ENCODE measurements at places on chromosomes 5 and 9.

- no peak for DNase-seq
Observed at GRCh38 chr5:158519433-158520021, 580.2 kb downstream of the EBF1 start.

GRCh38 chr5:154966081-154966841, 25.4 kb downstream of the MRPL22 start:
- no peak for DNase-seq

- DNase-seq, result no peak
Observed at GRCh38 chr9:123402981-123403509, 47.0 kb downstream of the CRB2 start.

DNA sequence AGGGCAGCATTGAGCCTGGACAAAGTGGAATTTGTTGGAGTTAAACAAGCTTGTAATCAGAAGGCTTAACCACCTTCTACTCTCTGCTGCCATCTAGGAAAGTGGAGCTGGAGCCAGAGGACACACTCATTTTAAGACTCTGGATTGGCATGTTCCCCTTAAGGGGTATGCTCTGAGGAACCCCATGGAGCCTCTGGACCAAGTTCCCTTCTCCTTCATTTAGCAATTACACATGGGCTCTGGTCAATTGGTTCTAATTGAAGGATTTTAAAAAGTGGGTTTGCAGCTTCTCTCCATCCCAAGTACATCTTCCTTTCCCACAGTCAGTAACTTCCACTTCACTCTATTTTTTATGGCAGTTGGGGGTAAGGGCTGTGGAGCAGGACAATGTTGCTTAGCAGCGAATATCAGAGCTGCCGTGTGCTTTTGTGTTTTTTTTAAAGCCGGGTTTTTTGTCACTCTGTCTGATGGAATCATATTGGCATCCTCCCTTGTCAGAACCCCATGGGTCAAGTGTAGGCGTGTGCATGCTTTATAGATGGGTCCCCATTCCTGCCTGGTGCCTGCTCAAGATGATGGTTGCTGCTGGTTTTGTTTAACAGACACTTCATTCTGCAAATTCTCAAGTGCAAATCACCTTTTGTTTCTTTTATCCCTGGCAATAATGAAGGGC, 330.7 kb upstream of the ADAMTSL1 start:
- no peak for DNase-seq

- DNase-seq, result no peak
Observed at GRCh38 chr5:142012186-142012785, 541 bp downstream of the GNPDA1 start.

- no peak for DNase-seq
Observed at GRCh38 chr5:99948850-99949249, 586.3 kb upstream of the FAM174A start.

DNA sequence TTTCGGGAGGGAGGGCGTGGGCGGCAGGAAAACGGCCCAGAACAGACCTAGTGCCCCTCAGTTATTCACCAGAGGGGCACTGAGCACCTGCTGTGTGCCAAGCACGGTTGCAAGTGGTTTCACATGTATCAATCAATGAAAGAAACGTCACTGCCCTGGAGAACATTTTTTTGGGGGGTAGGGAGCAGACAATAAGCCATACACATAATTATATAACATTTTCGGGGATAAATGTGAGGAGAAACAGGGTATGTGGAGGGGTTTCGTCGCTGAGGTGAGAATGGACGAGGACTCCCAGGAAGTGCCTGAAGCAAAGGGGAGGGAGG, 444 bp upstream of the ZNF354A start:
- DNase-seq, result no peak

- DNase-seq, result no peak
Observed at GRCh38 chr5:26232706-26233105, 805.7 kb downstream of the CDH9 start.

DNA sequence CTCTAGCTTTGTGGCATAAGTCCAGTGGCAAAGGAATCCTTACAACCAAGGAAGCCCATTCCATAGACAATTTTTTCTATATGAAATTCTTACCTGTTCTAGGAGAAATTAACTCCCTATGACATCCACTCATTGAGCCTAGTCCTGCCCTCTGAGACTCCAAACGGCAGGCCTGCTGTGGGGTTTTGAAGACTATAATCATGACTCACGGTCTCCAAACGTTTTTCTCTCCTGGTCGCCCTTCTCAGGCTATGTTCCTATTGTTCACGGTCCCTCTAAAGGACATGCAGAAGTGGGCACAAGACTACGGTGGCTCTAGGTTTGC, 611 bp downstream of the EXOSC3 start:
- no peak for DNase-seq

DNA sequence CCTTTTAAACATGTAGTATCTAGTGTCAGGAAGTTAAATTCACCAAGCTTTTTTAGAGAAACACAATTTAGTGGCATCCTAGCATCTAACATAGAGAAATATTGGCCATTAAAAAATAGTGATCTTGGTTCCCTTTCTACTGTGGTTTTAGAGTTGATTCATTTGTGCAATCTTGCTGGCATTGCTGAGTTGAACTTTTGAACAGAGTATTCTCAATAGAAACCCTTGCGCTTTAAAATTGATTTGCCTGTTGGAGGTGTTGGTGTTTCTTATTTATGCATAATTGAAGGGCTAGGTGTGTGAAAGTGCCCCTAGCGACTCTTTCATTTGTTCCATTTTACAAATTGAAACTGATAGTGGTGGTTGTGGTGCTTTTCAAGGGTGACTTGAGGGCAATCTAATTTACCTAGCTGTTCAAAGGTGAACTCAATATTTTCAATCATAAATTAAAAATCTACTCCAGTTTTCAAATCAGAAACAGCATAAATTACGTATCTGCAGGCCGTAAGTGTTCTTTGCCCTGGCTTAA, 73.0 kb upstream of the MPDZ start:
- no peak for DNase-seq

GRCh38 chr5:124373883-124374282, 372.6 kb downstream of the ZNF608 start:
- no peak for DNase-seq

DNA sequence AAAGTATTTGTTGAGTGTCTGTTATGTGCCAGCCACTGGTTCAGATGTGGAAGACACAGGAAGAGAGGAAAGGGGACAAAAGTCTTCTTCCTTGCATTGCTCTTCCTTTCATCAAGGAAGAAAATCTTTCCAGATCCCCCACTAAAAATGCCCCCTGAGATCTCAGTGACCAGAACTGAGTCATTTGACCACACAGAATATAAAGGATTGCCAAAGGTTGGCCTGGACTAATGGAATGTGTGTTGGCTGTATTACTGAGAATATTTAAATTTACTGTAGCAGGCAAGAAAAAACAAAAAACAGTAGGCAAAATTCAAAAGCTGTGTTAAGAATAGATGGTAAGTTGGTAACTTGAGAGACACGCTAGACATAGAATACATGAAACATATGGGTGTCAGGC, 10.0 kb upstream of the SEPTIN8 start:
- no peak for DNase-seq

DNA sequence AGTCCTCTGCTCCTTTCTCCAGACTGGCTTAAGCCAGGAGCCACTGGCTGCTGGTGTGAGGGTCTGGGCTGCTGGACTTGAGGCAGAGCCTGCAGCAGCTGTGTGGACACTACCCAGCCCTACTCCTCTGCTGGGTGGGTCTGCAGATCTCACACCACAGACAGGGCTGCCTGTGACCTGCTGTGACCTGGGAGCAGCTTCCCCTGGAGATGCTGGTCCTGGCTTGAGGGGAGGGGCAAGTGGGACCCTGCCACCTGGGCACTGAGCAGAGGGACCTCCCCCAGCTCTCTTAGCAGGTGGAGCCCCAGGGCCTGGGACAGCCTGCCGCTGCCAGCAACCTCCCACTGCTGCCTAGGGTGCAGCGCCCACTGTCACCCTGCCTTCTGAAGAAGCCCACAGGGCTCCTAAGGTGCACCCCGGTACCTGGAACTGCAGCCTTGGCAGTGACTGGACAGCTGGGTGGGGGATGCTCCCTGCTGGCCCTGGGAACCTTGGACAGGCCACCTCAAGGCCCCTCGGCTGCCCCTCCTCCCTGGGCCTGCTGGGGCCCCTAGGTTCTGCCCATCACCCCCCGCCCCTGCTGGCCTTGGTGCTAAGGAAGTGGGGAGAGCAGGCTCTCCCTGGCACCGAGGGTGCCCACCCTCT, 9.1 kb downstream of the CACFD1 start:
- no peak for DNase-seq

DNA sequence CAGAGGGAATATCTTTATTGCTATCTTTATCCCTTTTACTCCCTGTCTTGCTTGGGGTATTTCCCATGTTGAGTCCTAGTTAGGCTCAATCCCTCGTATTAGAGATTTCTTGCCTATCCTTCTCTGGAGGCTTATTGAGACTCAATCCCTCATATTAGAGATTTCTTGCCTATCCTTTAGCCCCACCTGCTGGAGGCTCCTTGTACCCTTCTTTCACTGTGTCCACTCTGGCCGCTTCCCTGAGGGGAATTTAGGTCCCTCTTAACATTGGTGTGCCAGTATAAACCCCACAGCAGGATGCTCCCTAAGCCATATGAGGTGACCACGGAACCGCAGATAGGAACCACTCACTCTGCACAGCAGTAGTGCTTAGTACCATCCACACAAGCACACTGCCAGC, 110.7 kb upstream of the MAMDC2 start:
- no peak for DNase-seq

- DNase-seq, result no peak
Observed at GRCh38 chr9:112757940-112758339, 7.4 kb downstream of the SNX30 start.

- DNase-seq, result peak; percentile 97
Observed at GRCh38 chr9:14326264-14326826, 12.4 kb upstream of the NFIB start.

DNA sequence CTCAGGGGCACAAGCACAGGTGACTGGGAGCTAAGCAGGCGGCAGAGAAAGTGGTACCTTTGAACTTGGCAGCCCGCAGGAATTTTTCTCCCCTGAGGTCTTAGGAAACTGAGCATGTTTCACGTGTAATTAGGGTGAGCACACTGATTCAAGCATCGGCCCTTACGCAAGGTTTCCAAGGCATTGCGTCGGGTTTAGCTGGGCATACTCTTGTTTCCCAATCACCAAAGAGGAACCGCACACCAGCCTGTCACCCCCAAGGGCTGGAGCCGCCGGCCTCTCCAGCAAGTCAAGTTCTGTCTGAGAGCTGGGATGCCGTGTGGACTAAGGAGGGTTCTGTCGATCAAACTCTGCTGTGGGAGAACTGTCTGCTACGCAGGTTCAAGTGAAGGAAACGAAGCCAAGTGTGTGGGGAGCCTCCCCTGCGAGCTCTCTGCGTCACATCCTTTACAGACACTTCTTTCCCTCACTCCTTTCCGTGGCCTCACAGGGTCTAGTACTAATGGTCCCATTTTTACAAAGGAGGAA, 53.0 kb downstream of the ERGIC1 start:
- no peak for DNase-seq

DNA sequence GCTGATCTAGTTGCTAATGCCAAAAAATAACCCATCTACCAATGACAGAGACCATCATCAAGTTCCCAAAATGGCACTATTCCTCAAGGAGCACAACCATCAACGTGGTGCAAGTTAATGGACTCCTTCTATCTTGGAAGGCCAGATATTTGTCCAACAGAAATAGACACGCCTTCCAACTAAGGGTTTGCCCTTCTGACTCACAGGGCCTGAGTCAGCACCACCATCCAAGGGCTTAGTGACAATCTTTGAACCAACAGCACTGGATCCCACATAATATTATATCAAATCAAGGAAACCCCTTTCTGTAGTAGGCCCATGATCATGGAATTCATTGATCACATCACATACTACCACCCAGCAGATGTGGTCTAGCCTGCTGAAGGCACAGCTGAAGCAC, 84.3 kb downstream of the MED27 start:
- DNase-seq, result no peak

DNA sequence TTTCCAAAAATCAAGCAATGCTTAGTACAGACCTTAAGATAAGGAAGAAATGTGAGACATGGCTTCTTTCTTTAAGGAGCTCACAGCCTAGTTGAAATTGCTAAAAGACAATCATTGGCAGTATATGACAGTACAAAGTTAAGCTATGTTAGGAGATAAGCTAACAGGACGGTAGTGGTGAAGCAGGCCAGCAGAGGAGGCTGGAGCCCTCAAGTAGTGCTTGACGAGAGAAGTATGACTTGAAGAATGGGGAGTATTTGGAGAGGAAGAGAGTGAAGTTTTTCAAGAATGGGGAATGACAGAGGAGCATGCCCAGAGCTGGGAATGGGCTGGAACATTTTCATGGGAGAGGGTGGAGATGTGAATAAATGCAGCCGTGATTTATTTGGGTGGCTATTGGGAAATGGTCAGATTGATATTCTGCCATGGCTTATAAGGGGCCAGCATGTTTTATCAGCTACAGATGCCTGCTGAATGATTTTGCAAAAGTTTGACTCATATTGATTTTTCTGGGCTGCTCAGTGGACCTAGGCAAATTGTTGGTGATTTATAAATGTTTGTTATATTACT, 43.7 kb downstream of the LURAP1L start:
- DNase-seq, result no peak

DNA sequence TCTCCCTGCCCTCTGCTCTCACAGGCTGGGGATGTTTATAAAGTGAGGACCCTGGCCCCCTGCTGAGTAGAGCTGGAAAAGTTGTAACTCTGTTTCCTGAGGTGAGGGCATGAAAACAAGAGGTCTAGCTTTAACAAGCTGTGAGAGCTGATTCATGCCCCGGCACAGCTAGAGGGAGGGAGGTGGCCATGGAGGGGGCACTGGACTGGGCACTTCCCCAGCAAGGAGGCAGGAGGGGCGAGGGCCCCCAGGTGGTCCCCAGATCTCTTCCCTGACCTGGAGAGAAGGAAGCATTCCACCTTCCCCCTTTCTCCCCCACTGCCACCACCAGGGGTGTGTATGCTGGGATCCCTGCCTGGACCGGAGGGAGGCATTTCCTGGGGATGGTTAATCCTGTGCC, at the start of gene MSMP:
Gene MSMP, minus strand, starts transcription at position 13 of the 400 bp plus-strand sequence. CDS start 147 bp downstream, outside the sequence.
- DNase-seq, result no peak

DNA sequence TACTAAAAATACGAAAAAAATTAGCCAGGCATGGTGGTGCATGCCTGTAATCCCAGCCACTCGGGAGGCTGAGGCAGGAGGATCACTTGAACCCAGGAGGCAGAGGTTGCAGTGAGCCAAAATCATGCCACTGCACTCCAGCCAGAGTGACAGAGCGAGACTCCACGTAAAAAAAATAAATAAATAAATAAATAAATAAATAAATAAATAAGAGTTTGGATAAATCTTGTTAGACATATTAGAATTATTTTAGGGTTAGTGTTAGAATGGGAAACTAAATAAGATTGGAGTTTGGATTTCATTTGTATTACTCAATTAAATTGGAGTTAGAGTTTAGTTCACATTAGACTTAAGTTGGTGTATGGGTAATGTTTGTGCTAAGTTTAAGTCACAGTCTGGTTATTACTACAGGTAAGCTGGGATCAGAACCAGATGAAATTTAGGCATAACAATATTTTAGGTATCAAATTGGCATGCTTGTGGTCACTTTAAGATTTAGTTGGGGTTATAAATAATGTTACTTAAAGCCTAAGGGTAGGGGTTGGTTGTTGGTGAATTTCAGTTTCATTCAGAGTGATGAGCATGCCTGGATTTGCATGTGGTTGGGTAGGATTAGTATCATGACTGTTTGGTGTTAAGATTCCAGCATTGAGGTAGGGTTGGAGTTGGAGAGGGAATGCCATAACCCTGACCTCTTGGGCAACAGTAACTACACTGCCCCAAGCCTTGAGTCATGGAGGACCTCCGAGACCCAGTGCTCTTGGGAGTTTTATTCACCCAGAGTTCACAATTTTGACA, 3.3 kb downstream of the OR5C1 start:
- no peak for DNase-seq
